Cortex of kidney (tissue), 1 donor: ENCODE measurements at places on chromosomes 12 and 14.

DNA sequence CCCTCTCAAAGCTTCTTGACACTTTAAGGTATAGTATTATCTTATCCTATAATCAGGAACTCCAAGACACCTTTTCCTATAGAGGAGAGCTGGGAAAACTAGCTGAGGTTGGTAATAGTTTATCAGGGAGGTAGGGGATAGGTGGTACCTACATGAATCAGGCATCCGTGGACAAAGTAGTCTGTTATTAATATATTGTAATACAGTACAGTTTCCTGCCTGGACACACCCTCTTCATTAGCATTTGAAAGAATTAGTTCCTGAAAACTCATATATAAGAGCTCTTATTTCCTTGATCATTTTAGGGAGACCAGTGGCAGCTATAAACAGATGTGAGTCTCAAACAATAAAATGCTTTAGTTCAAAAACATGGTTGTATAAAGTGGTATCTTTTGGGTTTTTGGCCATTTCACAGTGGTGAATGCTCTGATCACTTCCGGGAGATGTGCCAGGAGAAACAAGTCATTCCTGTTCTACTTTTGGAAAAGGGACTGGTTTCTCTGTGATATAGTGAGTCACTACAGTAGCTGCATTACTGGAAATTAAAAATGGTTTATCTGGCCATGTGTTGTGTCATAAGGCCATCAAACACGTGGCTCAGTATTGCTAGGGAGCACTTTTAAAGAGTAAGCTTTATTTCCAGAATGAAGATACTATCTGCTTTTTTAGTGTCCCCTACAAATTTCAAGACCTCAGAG lies 98.1 kb downstream of the KLRB1 start:
- no peak for DNase-seq

DNA sequence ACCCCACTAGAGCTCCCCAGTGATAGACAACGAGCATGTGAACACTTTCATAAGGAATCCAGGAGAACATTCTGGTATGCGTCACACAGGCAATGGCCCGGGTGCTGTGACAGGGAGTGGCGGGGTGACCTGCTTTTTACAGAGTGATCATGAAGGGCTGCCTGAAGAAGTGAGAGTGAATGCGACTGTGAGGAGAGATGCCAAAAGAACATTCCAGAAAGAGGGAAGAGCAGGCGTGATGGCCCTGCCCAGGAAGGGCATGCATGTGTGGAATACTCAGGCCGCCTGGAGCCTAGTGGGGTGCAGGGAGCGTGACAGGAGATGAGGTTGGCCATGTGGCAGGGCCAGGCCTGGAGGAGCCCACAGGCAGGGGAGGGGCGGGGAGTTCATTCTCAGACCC lies 53.8 kb downstream of the FZD10 start:
- DNase-seq, result no peak

- DNase-seq, result no peak
These were observed 13.5 kb upstream of the TESPA1 start for GRCh38 chr12:54997929-54998522.

- no peak for DNase-seq
These were observed 291.5 kb upstream of the SRRM4 start for GRCh38 chr12:118689793-118690192.

DNA sequence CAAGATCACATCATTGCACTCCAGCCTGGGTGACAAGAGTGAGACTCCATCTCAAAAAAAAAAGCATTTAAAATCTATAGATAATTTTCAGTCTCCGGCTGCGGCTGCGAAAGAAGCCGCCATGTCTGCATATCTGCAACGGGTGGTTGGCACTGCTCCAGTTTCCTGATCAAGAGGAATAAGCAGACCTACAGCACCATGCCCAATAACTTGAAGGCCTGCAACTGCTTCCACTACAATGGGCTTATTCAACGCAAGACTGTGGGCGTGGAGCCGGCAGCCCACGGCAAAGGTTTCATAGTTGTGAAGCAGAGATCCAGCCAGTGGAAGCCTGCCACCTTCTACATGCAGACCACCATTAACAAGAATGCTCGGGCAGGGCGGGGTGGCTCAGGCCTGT lies 30.6 kb upstream of the EID3 start:
- no peak for DNase-seq

GRCh38 chr12:49264466-49264872 lies 413 bp upstream of the TUBA1C start:
- DNase-seq, result no peak

GRCh38 chr12:44654646-44655639 lies 221.2 kb downstream of the NELL2 start:
- no peak for DNase-seq

- no peak for DNase-seq
These were observed 56.6 kb downstream of the RNF34 start for GRCh38 chr12:121456551-121456950.

DNA sequence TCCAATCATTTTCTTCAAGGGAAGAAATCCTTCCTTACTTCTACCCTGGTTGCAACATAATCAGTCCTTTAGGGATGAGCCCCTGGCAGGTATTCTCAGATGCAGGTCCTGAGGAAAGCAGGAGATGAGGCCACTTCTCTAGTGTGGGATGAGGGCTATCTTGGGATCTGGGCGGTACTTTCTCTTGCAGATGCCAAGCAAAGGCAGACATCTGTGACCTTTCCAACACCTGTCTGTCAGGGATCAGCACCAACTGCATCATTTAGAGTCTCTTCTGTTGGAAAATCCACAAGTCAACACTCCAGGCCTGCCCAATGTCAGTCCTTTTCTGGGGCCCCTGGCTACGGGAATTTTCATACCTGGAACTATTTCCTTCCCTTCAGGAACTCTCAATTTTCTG lies 129.2 kb downstream of the SLC8A3 start:
- DNase-seq, result no peak

DNA sequence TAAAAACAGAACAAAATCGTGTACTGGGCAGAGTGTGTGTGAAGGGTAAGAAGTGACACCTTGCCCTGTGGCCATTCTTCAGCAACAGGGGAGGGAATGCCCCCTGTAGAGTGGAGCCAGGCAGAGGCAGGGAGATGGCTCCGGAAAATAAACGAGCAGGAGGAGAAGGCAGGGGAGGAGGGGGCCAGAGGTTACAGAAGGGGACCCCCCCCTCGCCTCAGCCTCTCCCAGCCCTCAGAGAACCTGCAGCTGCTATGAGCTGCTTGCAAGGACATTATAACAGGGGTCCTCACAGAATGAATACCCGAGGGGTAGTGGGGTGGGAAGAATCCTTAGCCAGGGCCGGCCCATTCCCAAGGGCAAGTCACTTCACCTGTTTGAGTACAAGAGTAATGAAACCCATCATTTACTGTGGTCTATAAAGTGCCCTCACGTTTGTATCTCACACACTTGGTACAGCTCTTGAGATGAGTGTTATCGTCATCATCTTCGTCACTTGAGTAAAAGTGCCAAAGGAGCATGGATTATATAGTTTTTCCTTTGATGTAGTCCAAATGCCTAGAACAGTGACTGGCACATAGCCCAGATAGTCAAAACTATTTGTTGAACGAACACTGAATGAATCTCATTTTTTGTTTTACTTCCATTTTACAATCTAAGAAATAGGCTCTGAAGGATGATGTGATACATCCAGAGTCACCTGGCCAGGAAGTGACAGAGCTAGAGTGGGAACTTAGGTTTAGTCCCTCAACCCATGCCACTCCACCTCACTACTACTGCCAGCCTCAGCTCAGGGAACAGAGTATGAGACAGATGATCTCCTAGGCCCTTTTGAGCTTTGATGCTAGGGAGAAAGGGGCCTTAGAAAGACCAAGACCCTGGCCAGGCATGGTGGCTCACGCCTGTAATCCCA lies 14.5 kb downstream of the SCNN1A start:
- no peak for DNase-seq
